NCI-H460 (cell line): ENCODE measurements at places on chromosomes 5 and 9. TPM values are rescaled to one million over a fixed set of nuclear protein-coding genes. Genes with fewer than 3 reads are reported as not detected.

The GRIN1 gene
- total RNA-seq: not detected in 2 replicates

- DNase-seq: no peak
Measured at GRCh38 chr9:119003201-119003611, 366.0 kb downstream of the BRINP1 start.

- DNase-seq: peak; percentile 47
Measured at GRCh38 chr5:74251141-74252035, 389.1 kb downstream of the ENC1 start.

GRCh38 chr5:96037128-96037527, 75.5 kb upstream of the ELL2 start:
- DNase-seq: no peak

DNA sequence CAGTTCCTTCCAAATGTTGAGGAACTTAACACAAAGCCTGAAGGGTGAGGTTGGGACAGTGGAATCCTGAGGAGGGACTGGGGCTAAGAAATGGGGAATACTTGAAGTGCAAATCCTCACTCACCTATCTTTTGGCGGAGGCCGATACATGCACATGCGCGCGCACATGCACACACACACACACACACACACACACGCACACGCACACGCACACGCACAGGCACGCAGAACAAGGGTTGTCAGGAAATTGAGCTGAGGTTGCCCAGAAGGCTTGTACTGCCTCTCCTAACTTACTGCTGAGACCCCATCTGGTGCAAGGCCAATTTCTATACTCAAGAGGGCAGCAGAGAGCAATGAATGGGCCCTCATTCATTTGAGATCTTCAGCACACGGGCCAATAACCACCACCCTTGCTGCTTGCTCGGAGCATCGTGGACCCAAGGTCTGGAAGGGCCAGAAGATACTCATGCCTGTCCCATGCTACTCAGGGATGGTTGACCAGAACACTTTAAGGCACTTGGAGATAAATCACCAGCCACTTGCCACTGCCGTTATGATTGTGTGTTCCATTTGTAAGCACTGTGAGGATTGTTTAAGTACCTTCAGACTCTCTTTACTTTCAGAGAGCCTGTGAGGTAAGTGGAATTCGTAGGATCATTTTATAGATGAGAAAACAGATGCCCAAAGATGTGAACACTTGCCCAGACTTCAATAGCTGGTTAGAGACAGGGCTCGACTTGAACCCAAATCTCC, 21.5 kb downstream of the BTF3 start:
- peak; percentile 83 for DNase-seq

DNA sequence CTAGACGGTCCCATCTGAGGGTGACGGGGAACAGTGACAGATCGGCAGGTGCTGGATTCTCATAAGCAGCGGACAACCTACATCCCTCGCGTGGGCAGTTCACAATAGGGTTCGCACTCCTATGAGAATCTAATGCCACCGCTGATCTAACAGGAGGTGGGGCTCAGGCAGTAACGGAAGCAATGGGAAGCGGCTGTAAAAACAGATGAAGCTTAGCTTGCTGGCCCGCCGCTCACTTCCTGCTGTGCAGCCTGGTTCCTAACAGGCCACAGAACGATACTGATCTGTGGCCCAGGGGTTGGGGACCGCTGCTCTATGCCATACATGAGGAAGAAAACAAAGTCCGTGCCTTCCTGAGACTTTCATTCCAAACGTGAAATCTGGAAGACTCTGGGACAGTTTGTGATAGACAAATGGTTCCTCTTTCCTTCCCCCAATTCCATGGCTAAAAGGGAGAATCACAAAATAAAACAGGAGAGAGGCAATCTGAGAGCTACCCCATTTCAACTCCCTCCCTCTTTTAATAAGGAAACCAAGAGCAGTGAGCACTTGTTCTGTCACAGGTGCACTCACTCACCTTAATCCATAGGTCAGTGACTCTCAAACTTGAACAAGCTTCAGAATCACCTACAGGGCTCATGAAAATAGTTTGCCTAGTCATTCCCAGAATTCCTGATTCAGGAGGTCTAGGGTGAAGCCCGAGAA, 12.1 kb downstream of the PDCL start:
- no peak for DNase-seq

The PCDHB7 gene
- 0.17 and 0.25 TPM in 2 replicates for total RNA-seq

DNA sequence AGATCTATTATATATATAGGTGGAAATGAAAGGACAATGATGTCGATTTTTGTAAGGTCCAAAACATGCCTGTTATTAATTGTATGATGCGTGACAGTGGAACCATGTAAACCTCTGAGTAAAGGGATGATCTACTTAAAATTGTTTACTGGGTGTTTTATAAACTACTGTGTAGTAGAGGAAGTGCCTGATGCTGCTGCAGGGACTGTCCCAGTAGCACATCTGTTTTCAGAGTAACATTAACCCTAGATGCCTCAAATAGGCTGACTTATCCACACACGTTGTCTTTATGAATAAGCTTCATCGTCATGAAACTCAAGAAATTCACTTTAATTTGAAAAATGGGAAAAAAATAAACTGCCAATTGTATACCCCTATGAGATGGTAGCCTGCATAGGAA, 1.7 kb downstream of the CAMK4 start:
- DNase-seq: no peak

- no peak for DNase-seq
Measured at GRCh38 chr5:155938051-155938450, 388.9 kb upstream of the SGCD start.

The CKMT2 gene
- not detected in 2 replicates for total RNA-seq

The TIMD4 gene
- not detected in 2 replicates for total RNA-seq

- DNase-seq: no peak
Measured at GRCh38 chr9:95648225-95648624, 131.5 kb upstream of the PTCH1 start.
